ENCODE measurements at places on chromosomes 13 and 19.

DNA sequence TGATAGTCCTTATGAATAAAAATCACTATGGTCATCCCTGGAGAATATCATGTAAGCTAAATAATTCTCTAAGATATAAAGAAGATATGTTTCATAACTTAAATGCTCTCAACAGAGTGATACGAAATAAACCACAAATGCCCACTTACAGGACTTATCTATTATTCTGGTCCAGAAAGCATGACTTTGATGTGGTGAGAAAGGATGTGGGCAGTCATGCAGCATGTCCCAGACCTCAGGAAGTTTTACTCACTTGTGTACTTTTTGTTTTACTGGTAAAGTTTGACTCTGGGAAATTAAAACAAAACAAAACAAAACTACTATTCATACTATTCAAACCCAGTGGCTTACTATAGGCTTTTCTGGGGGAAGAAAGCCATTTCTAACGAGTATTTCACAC is 483.2 kb upstream of the SLITRK6 start:
- no peak for DNase-seq

DNA sequence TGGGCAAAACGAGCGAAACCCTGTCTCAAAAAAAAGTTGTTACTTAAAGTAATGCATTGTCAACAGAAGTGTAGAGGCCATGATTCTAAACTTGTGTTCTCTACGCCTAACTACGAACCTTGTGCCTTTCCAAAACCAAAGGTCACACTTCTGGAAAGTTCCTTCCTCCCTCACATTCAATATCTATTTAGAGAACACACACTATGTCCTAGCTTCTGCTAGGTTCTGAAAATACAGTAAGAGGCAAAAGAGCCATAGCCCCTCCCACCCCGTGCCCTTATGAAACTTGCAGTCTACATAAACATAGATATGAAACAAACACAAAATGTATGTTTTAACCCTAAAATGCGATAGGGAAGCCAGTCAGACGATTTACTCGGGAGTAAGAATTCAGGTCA is 36.4 kb downstream of the RNF6 start:
- DNase-seq, result no peak

GRCh38 chr19:18108897-18109296 is 11.3 kb downstream of the MAST3 start:
- no peak for DNase-seq

DNA sequence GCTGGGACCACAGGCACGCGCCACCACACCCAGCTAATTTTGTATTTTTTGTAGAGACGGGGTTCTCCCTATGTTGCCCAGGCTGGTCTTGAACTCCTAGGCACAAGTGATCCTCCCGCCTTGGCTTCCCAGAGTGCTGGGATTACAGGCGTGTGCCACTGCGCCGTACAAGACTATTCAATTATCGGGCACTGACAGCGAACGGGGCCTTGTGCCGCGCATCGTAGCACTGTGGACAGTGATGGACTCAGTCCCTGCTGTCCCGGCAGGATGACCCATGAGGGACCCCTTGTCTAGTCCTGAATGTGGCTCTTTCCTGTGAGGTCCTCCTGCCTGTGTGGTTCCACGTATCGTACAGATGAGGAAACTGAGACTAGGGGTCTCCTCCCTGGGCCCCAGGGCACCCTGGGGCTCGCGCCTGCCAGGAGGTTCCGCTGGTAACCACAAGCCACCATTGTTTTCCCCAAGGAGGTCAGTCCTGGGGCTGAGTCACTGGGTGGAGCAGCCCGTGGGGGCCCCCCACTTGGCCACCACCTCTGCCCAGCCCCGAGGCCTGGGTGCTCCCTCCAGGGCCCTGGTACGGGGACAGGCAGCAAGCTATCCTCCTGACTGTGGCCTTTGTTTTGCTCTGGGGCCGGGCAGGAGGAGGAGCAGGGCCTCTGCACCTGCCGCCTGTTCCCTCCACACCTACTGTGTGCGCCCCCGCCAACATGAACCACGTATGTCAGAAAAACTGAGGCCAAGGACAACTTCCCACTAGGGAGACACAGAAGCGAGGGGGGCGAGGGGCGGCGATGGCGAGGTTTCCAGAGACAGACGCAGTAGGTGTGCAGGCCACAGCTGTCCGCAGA is 2.9 kb upstream of the TCF3 start:
- DNase-seq, result no peak

DNA sequence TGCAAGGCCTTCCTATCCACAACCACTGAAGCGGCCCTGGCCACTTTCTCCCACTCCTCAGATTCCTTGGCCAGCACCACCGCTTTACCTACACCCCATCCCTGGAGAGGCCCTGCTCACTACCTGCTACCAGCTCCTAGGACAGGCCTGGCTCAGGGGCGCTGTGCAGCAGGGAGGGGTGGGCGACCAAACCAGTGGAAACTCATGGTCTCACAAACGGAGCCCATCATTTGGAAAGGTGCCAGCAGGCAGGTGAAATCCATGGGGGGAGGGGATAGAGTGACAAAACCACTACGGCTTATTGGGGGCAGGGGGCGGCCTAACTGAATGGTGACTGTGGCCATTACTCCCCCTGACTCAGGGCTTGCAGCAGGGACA is 27.6 kb downstream of the C19orf47 start:
- DNase-seq, result no peak

DNA sequence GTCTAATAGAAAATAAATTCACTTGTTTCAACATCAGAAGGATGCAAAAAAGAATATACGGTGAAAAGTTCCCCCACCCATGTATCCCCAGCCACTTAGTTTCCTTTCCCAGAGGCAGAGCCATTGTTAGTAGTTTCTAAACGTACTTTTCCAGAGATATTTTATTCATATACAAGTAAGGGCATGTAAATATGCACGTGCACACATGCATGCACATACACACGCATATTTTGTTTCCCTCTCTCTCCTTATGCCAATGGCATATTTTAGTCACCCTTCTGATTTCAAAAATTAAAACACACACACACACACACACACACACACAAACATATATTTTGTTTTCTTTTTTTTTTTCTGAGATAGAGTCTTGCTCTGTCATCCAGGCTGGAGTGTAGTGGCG is 147.4 kb downstream of the PDS5B start:
- DNase-seq, result no peak

DNA sequence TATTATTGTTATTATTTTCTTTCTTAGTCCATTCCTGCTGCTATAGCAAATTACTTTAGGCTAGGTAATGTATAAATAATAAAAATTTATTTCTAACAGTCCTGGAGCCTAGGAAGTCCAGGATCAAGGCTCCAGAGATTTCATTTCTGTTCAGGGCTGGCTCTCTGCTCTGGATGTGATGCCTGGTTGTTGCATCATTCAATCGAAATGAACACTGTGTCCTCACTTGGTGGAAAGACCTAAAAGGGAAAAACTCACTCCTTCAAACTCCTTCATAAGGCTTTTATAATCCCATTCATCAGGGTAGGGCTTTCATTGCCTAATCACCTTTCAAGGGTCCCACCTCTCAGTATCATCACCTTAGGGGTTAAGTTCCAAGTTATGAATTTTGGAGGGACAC is 395.0 kb downstream of the EFNB2 start:
- DNase-seq, result no peak
